ENCODE measurements at places on chromosomes 16 and 17.

- DNase-seq: no peak
Measured at GRCh38 chr16:75818491-75818890, 92.2 kb upstream of the CPHXL start.

- DNase-seq: no peak
Measured at GRCh38 chr17:2995377-2995776, 68.0 kb downstream of the OR1D5 start.

- DNase-seq: no peak
Measured at GRCh38 chr16:81210807-81211206, 27.7 kb upstream of the BCO1 start.

- peak; percentile 78 for DNase-seq
Measured at GRCh38 chr17:38704606-38705522, at the start of gene MLLT6. Gene MLLT6 (plus strand): TSS chr17:38705273. CDS start chr17:38705633, 360 bp downstream.

- DNase-seq: no peak
Measured at GRCh38 chr17:37745801-37746426, 1.1 kb upstream of the HNF1B start.

- DNase-seq: no peak
Measured at GRCh38 chr17:77883213-77883650, 75.3 kb upstream of the TNRC6C start.

DNA sequence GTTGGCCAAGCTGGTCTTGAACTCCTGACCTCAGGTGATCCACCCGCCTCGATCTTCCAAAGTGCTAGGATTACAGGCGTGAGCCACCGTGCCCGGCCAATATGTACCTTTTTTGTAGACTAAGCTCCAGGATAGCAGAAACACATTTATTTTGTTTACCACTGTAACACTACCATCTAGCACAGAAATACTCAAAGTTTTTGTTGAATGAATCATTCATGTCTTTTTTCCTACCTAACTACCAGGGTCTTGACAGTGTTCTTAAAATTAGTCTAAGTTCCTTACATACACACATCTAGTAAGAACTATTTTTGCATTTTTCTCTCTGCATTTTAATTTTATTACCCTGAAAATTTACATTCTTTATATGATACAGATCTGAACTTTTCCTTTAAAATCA lies 44.4 kb downstream of the AKAP10 start:
- no peak for DNase-seq

- no peak for DNase-seq
Measured at GRCh38 chr17:59342681-59343131, 11.3 kb downstream of the YPEL2 start.

DNA sequence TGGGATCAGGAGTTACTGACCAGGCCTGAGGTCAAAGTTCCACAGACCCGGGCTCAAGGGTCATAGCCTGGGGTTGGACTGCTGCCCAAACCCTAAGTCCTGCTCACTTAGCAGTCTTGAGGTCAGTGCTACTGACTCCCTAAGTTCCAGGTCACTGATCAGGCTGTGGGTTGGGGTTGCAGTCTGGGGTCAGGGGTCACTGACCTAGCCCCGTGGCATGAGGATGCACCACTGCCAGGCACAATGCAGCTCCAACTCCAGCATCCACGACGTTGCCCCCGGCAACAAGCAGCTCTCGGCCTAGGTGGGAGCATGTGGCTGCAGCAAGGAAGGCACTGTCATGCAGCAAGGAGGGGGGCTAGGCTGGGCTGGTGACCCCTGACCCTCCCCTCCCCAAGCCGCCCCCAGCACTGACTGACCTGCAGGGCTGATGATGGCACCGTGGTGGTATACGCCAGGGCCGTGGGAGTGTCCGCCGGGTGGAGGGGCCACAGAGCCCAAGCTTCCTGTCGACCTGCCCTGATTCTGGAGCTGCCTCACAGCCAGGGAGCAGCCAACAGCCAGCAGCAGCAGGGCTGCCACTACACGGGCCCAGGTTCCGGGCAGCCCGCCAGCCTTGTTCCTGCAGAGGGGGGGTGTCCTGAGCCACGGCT lies 1.1 kb downstream of the GGT6 start:
- no peak for DNase-seq

DNA sequence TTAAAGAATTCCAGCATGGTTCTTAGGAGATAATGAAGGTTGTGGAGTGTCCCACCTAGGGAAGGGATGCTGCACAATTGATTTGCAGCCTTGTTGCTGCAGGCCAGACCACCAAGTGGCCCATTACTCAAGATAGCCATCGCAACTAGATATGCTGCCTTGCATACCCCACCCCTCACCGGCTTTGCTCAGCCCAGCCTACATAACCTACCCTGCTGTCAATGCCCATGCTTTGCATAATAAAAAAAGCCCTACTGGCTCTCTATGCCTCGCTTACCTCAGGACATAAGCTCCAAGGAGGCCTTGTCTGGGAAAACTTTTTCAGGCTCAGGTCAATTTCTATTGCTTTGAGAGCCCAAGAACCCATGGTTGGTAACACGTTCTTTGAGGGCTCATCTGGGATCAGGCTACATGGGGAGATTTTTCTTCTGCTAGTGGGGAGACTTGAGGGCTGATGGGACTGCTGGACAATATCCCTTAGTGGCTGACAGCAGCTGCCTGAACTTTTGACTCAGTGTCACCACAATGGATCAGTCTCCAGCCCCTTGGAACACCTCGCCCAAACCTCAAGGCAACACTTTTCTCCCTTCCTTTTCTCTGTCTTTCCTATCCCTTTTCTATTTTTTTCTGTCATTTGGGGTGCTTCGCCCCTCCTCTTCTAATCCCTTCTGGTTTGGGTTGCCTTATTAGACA lies 38.3 kb downstream of the SCPEP1 start:
- DNase-seq: no peak

GRCh38 chr16:78198288-78198687 lies 98.8 kb downstream of the WWOX start:
- DNase-seq: no peak

GRCh38 chr17:7109461-7110322 lies 4.9 kb downstream of the ASGR2 start:
- DNase-seq: no peak

DNA sequence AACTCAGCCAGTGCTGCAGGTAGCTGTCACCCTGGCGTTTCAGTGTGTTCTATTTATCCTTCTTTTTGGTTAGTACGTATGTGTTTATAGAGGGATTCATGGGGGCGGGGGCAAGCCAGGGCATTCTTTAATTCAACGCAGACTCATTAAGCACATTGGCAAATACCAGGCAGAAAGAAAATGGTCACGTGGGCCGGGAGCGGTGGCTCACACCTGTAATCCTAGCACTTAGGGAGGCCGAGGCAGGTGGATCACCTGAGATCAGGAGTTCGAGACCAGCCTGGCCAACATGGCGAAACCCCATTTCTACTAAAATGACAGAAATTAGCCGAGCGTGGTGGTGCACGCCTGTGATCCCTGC lies 69.1 kb downstream of the HAPSTR1 start:
- DNase-seq: no peak

- no peak for DNase-seq
Measured at GRCh38 chr16:48232493-48233040, 11.5 kb upstream of the LONP2 start.

DNA sequence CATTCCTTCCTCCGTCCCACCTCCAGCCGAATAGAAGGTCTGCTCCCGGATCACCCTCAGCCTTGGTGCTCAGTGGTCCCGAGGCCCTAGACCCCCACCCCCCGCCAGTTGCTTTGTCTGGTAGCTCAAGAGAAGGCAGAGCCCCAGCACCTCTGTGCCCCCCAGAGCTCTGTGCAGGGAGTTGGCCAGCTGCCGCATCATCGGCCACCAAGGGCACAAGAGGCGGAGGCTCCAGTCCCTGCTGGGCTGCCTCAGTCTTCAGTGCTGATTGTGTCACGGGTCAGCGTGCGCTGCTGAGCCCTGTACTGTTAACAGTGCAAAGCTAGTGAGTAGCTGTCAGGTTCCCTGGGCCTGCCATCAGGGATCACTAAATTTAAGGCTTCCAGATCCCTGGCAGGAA lies 22.2 kb upstream of the DRG2 start:
- DNase-seq: no peak

GRCh38 chr16:28524681-28525171 lies 14.0 kb downstream of the NUPR1 start:
- DNase-seq: peak; percentile 25

- DNase-seq: no peak
Measured at GRCh38 chr16:50310308-50311133, 44.2 kb downstream of the ADCY7 start.

GRCh38 chr17:37609170-37610040 lies at the start of gene SYNRG:
Gene SYNRG (minus strand): TSS chr17:37609418. CDS start chr17:37609355, 63 bp downstream.
- peak; percentile 98 for DNase-seq

DNA sequence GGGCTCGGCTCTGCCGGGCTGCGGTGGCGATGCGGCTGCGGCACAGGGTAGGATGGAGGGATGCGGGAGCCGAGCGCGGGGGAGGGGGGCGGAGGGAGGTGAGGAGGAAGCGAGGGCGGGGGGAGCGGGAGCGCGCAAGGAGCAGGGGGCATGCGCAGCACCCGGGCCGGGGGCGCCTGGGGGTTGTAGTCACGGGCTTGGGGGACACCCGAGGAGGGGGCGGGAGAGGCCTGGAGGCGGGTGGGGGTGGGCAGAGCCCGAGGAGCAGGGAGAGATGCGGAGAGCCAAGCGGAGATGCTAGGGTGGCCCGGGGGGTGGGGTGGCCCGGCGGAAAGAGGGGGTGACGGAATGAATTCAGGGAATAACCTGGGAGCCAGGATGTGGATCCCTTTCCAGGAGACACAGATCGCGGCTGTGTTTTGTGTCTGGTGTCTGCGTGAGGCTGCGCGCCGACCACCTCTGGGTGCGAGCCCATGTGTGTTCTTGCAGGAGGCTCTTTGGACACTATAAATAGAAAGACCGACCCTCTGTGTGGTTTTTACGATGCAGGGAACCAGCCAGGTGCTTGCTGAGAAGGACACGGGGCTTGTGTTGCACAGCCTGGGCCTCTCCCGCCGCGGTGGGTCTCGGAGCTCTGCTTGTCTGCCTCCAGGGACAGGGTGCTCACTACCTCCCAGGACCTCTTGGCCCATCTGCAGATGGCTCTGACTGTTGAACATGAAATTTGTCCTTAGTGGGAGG lies at the start of gene STX1B:
Gene STX1B (minus strand): TSS at position 54 of the 741 bp plus-strand sequence. CDS start 242 bp downstream, outside the sequence.
- peak; percentile 51 for DNase-seq

- DNase-seq: no peak
Measured at GRCh38 chr16:85637061-85637807, 24.1 kb downstream of the GSE1 start.

- DNase-seq: no peak
Measured at GRCh38 chr17:2885733-2886132, 89.5 kb downstream of the RAP1GAP2 start.

DNA sequence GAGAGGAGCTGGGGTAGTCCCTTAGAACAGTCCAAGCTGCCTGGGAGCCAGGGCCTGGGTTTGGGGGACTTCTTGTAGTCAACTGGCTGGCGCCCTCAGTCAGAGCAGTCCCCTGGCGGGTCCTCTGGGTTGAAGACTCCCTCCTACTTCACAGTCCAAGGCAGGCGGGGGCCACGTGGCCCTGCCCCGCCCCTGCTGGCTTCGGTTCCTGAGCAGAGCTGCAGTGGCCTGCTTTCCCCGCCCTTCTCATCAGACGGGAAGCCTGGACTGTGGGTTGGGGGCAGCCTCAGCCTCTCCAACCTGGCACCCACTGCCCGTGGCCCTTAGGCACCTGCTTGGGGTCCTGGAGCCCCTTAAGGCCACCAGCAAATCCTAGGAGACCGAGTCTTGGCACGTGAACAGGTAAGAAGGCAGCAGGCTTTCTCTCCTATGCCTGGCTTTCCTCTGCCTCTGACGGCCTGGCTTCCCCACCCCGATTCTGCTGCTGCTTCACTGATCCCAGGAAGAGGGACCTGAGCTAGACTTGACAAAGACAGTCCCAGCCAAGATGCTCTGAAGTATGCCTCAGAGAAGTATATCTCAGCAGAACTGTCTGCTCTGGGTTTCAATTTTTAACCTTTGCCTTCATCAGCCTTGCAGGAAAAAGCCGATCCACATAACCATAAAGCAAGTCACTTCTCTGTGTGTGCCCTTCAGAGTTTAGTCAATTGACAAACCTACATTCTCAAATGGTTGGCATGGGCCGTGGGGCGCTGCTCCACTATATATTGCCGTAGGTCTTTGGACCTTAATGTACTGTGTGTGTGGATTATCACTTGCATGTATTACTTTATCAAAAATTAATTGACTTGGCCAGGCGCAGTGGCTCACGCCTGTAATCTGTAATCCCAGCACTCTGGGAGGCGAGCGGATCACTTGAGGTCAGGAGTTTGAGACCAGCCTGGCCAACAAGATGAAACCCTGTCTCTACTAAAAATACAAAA lies 56.3 kb downstream of the SF3B3 start:
- no peak for DNase-seq

- no peak for DNase-seq
Measured at GRCh38 chr16:83475108-83475507, 332.7 kb upstream of the HSBP1 start.

DNA sequence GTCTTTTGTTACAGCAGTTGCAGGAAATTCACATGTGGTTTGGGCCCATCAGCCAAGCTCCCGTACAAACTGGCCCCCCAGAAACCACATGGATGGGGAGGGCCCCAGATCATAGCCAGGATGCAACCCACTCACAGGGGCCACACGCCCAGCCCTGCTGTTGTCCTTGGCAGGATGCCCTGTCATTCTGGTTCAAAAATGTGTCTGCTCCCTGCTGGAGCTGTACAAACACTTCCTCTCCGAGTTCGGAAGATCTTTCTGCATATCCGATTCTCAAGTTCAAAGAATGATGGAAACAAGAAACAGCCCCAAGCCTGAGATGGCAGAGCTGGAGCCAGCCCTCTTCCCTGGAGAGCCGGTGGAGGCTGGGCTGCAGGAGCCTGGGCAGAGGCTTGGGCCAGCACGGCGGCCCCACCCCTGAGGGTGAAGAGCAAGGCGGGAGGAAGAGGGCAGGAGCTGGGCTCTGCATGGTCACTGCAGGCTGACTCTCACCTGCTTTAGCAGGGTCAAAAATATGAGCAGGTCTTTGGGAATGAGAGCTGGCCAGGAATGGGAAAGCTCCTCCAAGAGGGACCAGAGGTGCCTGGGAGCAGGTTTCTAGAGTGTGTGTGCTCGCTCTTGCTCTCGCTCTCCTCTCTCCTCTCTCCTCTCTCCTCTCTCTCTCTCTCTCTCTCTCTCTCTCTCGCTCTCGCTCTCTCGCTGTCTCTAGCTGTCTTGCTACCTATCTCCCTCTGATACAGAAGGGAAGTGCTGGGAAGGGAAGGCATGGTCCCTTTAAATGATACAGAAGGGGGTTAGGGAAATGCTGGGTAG lies 34.7 kb upstream of the ENPP7 start:
- peak; percentile 26 for DNase-seq

DNA sequence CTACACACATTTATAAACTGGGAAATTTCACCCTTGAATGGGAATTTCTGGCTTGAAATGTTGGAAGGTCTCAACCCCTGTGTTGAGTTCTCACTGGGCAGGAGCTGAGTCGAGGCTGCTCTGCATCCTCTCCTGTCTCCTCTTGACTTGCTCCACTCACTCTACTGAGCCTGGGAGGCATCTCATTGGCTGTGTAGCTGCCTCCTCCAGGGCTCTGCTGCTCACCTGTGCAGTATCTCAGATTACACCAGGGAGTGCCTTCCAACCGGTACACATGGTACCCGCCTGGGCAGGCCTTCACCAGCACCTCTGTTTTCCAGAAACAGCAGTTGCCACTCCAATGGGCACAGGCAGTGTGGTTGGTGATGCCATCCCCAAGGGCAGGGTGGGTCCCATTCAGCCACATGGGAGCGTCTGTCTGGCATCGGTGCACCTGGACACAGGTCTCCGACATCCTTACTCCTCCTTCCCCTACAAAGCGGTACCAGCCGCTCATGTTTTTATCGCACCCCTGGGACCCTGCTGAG lies 3.7 kb downstream of the GP2 start:
- DNase-seq: no peak
